ENCODE measurements at places on chromosomes 11 and 22. TPM values are rescaled to one million over a fixed set of nuclear protein-coding genes. Genes with fewer than 3 reads are reported as not detected.

DNA sequence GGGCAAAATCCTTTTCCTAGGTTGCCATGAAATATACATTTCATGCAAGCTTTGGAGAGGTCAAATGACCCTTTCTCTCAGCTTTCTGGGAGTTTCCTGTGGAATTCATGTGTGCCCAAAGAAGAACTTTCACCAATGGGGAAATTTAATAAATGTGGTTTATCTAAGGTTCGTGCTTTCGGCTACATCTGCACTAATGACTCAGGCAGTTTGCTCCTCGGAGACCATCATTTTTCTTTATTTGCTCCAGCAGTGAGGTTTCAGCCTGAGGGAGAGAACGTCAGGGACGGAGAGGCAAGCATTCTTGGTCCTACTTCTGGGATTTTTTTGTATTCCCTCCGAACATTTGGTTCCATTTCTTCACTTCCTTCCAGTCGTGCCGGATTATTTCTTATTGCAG is 85.2 kb downstream of the FLI1 start:
- DNase-seq: peak; percentile 89

BTBD18 gene
- total RNA-seq: not detected

GRCh38 chr22:23066200-23067022 is 3.9 kb upstream of the GNAZ start:
- no peak for DNase-seq

OR5P2 gene
- total RNA-seq: not detected

GRCh38 chr11:826227-826621 is 1.5 kb upstream of the CRACR2B start:
- no peak for DNase-seq

CARD18 gene
- not detected for total RNA-seq

C1QTNF4 gene
- not detected for total RNA-seq

GRCh38 chr11:17775507-17776211 is 41.1 kb downstream of the KCNC1 start:
- DNase-seq: no peak

- DNase-seq: peak; percentile 94
Measured at GRCh38 chr22:21014202-21014725, 701 bp upstream of the P2RX6 start.

- peak; percentile 68 for DNase-seq
Measured at GRCh38 chr11:65110354-65110861, 1.3 kb upstream of the TM7SF2 start.

DNA sequence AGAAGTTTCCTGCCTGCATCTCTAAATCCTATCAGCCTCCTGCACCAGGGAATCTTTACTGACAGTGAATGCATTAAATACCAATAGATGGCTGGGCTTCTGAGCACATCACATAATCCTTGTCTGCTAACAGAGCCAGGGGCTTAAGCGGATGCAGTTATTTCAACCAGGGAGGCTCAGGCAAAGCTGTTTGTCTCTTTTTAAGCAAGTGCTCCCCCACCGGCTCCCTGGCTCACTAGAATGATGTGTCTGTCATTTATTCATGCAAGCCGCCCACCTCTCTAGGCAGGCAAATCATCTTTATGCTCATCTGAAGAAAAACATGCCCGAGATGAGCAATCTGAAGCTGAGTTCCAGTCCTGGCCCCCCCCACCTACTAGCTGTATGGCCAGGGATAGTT is 182.3 kb downstream of the TENM4 start:
- DNase-seq: no peak

DNA sequence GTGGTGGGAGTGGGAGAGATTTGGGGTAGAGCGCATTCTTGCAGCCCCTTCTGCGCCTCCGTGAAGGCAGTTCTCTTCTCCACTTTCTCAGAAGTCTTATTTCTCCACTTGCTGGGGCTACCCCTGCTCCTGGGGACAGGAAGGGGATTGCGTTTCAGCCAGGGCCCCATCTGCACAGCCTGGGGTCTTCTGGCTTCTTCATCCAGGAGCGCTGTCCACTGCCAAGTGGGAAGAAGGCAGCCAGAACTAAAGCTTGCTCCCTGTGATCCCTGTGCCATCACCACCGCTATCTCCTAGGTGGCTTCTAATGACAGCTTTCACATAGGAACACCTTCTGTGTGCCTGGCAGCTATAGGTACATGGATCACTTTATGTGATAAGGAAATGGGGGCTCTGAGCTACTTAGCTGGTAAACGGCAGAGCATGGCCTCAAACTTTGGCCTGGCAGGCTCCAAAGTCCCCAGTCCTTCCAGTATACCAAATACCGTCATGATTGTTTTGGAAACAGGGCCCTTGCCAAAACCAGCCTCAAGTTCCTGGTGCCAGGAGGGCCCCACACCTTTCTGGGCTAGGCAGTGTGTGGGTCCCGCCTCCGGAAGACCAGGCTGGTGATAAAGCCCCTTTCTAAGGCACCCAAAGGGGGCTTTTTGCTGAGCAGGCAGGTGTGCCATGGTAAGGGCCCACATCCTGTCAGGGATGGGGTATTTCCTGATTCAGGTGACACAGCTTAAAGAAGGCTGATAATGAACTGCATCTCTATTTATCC is 60.4 kb upstream of the PAX6 start:
- DNase-seq: no peak

- DNase-seq: no peak
Measured at GRCh38 chr22:43600265-43600664, 188.5 kb downstream of the MPPED1 start.

DNA sequence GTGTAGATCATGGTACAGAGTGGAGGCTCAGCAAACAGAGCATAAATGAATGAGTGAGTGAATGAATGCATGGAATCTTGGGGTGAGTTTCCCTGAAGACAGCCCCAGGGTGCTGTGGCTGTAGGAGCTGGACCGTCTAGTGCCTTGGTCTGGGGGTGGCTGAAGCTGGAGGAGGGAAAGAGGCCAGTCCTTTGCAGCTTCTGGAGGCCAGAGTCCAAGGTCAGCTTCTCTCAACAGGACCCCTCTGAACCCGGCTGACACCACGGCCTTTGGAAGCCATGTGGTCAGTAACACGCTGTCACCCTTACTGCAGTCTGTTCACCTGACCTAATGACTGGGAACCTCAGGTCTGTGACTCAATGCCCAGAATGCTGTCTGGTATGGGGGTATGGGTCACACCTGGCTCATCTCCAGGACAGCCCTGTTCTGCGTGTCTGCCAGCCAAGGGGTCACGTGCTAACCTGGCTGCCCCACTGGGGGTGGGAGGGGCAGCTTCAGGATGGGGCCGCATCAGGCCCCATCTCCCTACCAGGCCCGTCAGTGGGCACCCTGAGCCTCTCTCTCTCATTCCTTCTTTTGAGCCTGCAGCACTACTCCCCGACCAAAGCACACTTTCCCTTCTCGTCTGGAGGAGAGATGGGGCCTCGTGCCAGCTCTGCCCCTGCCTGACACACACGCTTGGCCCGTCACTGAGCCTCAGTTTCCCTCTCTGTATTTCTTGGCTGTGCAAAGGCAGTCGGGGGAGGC is 24.1 kb upstream of the CHKA start:
- no peak for DNase-seq

- no peak for DNase-seq
Measured at GRCh38 chr11:73531386-73531785, 66.5 kb downstream of the FAM168A start.

GRCh38 chr11:36271794-36272407 is 17.3 kb downstream of the COMMD9 start:
- peak; percentile 31 for DNase-seq

DNA sequence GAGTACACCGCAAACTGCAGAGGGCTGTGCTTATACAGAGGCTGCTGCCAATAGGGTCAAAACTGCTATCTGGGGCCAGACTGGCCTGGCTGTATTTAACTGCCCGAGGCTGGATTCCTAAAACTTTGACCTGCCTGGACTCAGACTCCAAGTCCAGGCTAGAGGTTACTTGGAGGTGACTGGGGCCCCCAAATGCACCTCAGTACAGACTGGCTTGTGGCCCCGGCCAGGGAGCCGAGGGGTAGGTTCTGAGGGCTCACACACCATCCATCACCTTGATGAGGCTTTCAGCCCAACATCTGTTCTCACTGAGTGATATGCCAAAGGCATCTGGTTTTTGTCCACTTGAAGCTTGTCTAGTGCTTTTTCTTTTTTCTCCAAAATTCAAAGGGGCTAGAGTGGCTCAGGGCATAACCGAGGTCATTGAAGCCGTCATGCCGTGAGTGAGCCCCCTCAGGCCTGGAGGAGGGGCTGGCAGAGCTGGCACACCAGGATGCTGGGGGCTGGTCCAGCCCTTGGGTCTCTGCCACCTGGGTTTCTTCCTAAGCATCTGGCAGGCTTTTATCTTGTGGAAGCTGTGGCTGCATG is 52.4 kb upstream of the TTLL12 start:
- no peak for DNase-seq

DNA sequence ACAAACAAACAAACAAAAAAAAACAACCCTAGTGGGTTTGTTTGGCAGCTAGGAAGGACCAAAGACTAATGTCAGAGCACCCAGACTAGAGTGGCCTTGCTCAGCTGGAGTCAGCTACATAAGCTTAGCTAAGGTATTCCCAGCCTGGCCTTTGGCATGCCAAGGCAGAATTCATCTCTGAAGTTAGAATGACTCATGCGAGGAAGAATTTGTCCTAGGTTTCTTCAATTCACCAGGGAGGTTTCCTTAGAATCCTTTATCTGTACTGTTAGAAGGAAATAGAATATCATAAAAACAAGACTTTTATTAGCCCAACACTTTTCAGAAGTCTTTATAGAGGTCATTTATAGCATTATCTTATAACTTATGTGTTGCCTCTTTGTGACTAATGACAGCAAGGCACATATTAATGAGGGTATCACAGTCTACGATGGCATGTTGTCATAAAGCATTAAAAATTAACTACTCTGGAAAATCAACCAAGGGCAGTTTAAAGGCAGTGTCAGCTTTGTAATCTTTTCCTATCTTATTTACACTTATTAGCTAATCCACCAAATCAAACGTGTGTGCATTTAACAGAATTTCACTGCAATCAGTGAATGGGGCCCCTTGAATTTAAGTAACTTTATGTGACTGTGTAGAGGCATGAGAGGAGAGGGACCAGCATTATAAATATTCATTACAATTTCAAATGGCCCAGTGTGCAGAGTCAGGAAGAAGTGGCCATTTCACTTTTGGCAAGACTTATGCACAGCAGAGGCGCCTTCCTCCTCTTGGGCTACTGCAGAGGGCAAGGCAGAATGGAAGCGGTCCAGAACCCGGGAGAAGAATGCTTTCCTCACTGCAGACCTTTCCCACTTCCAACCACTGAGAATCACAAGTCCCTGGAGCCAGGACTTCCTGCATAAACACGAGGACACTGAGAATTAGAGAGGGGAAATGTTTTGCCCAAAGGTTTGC is 36.3 kb downstream of the SLC5A1 start:
- DNase-seq: peak; percentile 58

SCGB1D2 gene
- total RNA-seq: not detected

GAS2L1 gene
- total RNA-seq: 10.9 TPM

DNA sequence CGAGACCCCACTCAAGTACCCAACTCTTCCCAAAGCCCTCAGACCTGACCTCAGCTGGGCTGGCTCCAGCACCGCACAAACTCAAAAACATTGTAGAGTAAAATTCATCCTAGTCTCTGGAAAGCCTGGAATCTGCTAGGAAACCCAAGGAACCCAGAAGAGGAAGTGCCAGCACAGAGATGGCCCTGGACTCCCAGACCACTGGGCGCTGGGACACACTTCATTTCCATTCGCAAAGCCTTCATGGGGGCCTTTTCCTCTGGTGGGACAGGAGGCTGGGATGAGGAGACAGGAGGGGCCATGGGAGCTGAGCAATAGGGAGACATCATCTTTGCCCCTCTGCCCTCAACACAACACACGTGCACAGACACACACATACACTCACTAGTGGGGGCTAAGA is 30.8 kb downstream of the ARRB1 start:
- DNase-seq: no peak
